Kidney tubule cell (primary cell): ENCODE measurements at places on chromosomes 2 and 18.

GRCh38 chr18:55489034-55489986, 98.7 kb downstream of the TCF4 start:
- DNase-seq, result no peak

- DNase-seq, result no peak
These were observed 70.3 kb downstream of the ARL4C start for GRCh38 chr2:234426616-234427015.

DNA sequence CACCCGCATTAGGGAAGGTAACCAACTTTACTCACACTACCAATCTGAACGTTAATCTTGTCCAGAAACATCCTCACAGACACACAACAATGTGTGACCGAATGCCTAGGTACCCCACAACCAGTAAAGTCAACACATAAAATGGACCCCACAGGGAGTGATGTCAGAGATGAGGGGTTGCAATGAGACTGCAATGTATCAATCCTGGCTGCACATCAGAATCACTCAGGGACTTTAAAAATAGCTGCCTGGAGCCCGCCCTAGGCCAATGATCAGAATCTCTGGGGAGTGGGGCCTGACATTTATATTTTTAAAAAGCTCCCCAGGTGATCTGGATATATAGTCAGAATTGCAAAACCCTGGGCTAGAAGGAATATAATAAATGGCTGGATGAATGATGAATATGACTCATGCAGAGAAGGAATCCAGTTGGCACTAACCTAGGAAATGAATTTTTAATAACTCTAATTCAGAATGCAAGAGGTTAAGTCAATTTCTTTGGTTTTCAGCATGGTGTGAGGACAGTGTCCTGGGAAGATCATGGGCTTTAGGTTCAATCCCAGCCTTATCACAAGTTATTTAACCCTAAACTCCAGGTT, 92.8 kb downstream of the COLEC12 start:
- no peak for DNase-seq

GRCh38 chr2:7666596-7667259, 749.5 kb downstream of the RNF144A start:
- no peak for DNase-seq

- DNase-seq, result no peak
These were observed 571.1 kb downstream of the TNS1 start for GRCh38 chr2:217431577-217432269.

DNA sequence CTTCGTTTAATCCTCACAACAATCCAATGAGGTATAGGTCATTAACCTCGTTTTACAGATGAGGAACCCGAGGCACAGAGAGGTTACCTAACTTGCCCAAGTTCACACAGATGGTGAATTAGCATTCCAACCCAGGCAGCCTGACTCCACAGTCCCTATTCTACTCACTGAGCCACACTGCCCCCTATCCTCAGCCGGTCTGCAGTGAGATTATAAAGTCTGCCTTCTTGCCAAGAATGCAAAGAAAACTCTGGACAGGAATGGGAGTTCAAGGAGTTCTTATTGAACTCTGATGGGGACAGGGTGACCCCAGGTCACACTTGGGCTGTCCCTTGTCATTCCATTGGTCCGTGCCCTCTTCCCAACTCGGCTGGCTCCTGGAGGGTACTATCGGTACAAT, 118.1 kb upstream of the MSH6 start:
- DNase-seq, result peak; percentile 22

DNA sequence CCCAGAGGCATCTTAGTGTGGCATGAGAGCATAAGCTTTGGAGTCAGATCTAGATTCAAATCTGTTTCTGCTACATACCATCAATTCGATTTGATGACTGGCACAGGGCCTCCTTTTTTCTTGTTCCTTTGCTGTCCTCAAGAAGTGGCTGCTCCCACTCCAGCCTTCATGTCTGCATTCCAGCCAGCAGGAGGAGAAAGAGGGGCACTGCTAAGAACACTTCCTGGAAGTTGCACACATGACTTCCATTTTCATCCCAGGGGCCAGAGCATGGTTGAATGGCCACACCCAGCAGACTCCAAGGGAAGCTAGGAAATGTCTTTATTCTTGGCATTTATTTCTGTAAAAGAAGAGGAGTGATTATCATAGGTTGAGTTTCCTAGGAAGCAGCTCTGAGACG, 50.4 kb downstream of the EML6 start:
- DNase-seq, result peak; percentile 14

GRCh38 chr2:159252905-159253304, 33.6 kb downstream of the WDSUB1 start:
- DNase-seq, result no peak

DNA sequence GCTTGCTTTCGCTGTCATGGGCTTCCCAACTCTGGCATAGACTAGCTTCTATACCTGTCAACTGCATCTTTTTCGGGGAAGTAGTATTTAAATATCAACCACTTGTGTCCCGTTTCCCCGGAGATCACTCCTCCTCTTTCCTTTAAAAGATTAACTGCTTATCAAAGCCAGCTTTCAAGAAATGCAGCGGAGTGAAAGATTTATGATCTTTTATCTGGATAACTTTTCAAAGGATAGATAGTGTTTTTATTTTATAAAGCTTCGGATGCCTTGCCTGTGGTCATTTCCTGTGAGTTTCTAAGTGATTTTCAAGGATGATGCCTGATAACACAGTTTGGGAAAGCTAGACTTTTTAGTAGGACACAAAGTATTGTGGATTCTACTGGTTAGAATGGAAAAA, 2.9 kb upstream of the IGFBP5 start:
- DNase-seq, result no peak

GRCh38 chr2:106356291-106356690, 111.9 kb downstream of the RGPD3 start:
- no peak for DNase-seq
